ENCODE measurements at places on chromosomes 12 and 14.

GRCh38 chr12:89389755-89390661 lies 37.7 kb upstream of the DUSP6 start:
- DNase-seq, result no peak

GRCh38 chr12:3816266-3816665 lies 56.9 kb downstream of the PARP11 start:
- no peak for DNase-seq

GRCh38 chr14:87255058-87255457 lies 737.9 kb downstream of the GALC start:
- DNase-seq, result no peak

DNA sequence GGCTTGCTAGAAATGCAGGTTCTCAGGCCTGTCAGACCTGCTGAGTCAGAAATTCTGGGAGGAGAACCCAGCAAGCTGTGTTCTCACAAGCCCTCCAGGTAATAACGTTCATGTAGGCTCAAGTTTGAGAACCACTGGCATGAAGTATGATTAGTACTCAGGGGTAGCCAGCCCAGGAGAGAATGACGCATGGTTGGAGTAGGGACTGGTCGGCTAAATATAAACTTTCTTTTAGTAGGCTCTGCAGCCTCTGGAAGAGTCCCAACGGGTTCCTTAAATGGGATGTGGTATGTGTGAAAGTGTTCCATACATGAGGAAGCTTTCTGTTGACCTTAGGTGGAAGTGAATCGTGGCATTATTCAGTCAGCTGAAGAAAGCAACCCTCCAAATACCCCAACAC lies 209.3 kb downstream of the SLC41A2 start:
- DNase-seq, result no peak

- no peak for DNase-seq
These were observed 41.6 kb upstream of the VASH1 start for GRCh38 chr14:76719666-76720065.
